ENCODE measurements at places on chromosomes 3 and 15.

GRCh38 chr15:31574766-31575165 is 248.1 kb downstream of the KLF13 start:
- no peak for DNase-seq

- DNase-seq = no peak
Measured at GRCh38 chr15:59306520-59307164, 66.0 kb downstream of the MYO1E start.

GRCh38 chr3:78091478-78092119 is 1051.7 kb downstream of the ROBO2 start:
- no peak for DNase-seq

DNA sequence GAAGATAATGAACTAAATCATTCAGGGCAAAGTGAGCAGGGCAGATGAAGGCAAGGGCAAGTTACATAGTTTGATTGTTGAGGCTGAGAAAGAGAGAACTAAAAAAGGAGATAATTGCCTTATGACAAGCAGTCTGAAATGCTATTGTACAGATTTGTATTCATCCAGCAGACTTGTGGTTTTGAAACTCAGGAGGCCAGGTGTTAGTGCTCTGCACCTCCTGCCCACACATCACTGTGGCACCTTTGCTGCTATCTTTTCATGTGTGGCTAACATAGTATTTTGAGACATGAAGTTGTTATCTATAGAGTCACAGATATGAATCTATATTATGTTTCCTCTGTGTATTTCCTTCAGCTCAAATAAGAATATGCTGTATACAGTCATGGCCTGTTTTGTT is 24.3 kb upstream of the SUCLG2 start:
- DNase-seq = no peak

DNA sequence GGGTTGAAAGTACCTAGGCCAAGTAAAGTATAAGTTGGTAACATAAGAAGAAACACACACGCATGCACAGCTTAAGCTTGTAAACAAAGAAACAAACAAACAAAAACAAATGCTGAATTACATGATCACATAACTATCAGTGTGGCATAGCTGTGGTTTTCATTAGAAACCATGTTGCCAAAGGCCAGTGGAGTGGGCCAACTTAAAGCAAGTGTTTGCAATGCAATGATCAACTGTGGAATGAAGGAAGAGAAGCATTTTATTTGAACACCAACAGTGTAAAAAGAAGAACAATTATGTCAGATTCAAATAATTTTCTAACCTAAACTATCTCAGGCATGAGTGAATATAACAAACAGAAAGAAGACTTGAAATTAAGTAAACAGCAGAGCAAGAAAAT is 199.4 kb upstream of the STRIT1 start:
- no peak for DNase-seq

GRCh38 chr3:152202976-152203626 is 65.6 kb upstream of the MBNL1 start:
- peak; percentile 25 for DNase-seq

- DNase-seq = no peak
Measured at GRCh38 chr3:123371859-123372685, 76.8 kb downstream of the ADCY5 start.

- DNase-seq = no peak
Measured at GRCh38 chr3:12454076-12454815, 30.0 kb upstream of the TSEN2 start.

DNA sequence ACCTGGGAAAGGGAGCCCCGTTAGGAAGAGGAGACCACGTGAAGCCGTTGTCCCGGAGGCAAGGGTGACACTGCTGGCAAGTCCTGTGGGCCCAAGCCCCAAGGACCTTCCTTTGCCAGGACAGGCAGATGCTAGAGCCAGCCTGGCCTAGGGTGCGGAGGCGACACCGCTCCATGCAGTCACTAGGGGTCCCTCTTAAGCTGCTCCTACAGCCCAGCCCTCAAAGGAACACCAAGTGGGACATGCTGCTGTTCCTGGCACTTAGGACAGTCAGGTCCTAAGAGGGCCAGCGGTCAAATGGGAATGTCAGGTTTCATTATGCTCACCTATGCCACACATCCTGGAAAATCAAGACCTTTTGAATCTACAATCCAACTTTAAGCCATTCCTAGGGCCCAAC is 59.7 kb downstream of the RPN1 start:
- DNase-seq = no peak

DNA sequence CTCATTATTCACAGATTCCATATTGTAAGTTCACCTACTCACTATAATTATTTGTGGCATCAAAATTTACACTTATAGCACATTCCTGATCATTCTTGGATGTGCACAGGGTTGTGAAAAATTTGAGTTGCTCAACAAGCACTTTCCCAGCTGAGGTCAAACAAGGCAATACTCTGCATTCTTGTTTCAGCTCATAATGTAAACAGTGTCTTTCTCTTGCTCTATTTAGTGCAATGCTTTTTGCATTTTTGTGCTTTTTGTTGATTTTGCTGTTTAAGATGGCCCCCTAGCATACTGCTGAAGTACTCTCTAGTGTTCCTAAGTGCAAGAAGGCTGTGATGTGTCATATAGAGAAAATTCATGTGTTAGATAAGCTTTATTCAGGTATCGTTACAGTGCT is 66.7 kb upstream of the TNIK start:
- DNase-seq = no peak

- no peak for DNase-seq
Measured at GRCh38 chr15:73050561-73051295, 1.5 kb upstream of the NEO1 start.

DNA sequence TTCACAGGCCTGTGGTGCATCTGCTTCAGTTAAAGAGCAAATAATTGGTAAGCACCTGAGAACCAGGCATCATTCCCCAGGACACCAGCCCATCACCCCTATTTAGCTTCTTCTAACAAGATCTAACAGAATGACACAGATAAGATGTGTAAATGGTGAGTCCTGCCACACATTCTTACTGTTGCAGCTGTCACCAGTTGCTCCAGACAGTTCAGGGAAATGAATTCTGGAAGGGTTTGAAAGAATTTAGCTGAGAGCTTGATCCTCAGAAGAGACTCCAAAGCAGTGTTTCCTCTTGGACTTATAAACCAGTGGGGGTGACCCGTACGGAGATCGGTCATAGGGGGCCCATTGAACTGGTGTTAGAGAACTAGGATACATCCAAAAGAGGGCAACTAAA is 238.0 kb downstream of the MEX3B start:
- no peak for DNase-seq

DNA sequence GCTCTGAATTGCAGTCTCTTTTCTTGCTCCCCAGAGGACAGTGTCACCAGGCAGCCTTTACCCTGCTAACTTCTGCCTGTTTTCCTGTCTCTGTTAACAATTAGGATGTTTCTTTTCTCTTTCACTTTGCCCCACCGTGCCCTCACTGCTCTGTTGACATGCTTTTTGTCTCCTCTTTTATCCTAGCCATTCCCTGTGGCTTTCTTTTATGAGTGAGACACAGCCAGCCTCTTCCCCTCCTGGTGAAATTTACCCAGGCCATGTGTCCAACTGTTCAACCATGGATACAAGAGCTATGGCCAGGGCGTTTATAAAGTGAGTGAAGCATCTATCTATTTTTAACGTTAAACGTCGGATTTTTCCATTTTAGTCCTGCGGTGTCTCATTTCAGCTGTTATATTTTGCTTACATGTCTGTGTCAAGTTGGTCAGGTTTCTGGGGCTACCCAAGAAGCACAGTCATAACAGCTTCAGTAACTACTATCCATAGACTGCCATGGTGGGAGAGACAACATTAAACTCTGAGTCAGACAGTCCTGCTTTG is 443.2 kb upstream of the AZI2 start:
- DNase-seq = no peak

DNA sequence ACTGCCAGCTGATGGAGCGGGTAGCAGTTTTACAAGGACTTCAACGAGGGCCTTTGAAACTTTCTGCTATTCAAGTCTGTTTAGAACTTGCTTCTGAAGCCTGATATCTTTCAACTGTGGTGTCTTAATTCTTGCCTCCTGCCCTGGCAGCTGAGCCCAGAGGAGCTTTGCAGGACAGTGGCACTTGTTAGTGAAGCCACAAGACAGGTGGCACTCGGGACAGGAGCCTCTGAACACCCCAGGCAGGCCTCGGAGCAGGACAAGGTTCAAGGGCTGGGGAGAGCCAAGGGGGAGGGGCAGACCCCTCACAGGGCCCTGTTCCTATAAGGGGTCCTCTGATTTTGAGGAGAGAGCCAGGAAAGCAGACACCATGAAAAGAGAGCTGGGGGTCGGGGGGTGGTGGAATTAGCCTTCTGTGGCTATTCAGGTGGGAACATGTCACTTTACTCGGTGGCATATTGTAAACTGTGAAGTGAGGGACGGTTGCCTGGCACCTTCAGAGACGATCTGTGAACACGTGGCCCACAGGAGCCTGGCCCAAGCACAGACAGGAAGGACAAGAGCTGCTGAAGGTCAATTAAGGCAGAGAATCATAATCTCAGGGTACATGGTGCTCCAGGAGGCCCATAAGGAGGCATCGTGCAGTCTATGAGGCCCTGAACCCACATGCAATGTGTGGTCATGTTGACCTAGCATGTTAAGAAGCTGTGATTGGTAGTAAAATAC is 30.1 kb upstream of the KY start:
- DNase-seq = no peak

DNA sequence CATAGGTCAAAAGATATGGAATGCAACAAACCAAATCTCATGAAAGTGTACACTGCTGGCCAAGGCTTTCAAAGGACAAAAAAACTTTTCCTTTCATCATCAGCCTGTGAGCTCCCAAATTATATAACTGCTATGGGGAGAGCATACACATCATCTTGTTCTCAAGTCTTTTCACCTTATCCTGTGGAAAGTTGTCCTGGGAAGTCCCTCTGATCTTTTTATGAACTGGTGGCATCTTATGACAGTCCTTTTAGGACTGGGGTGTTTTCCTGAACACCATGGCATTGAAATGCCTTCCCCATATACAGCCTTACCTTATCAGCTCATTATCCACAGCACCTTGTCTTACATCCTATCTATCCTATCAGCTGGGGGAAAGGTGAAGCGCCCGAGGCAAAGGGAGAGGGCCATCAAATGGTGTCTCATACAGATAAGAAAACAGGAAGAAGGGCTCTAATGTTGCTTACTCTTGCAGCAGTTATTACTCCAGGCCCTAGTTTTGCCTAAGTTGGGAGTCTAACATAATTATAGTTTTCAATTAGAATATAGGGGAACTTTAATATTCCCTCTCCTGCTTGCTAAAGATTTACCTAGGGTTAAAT is 61.5 kb upstream of the GOLIM4 start:
- DNase-seq = no peak

GRCh38 chr3:62325896-62326295 is 47.5 kb downstream of the FEZF2 start:
- no peak for DNase-seq

- DNase-seq = no peak
Measured at GRCh38 chr15:53390549-53390948, 368.9 kb downstream of the WDR72 start.

GRCh38 chr3:165233501-165234195 is 37.5 kb upstream of the SLITRK3 start:
- no peak for DNase-seq

- no peak for DNase-seq
Measured at GRCh38 chr3:69119138-69119537, 3.3 kb downstream of the LMOD3 start.

GRCh38 chr15:93319121-93319814 is 230.3 kb upstream of the RGMA start:
- no peak for DNase-seq

DNA sequence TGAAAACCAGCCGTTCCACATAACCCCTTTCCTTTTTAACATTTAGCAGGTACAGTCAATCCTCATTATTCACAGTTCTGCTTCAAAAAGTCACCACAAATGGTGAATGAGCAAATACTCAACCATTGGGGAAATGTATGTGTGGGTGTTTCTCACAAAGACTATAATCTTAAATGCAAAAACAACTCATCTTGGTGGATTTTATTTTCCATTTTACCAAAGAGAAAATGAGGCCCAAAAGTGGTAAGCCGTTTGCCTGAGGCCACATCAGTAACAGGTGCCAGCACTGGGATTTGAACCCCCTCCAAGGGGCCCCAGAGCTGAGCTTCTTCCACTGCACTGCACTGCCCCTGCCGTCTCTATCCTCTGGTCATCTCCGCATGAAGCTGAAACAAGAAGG is 208.8 kb downstream of the OSBPL10 start:
- DNase-seq = no peak

DNA sequence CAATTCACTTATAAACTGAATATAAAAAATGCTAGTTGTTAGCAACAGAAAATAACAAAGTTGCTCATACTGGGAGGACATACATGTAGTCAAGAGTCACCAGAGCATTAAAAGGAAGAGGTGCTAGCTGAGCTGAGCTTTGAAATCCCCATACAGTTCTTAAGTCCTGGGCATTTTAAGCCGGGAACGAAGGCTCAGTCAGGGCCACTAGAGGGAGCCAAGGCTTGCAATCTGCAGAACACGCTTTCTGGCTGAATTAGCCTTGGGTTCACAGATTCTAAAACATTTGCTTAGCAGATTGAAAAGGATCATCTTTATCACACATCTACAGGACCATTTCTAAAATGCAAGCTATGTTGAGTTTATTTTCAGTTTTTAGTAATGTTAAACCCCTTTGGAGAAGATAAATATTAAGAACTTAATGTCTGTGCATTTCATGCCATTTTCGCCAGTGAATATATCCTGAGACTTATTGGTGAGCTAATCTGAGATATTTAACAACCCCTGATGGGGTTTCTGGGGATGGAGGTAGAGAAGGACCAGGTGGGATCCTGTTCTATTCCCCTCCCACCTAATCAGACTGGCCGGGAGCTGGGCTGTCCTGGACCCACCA is 26.3 kb upstream of the MNS1 start:
- DNase-seq = peak; percentile 69

GRCh38 chr3:60217156-60217911 is 1033.9 kb downstream of the FHIT start:
- no peak for DNase-seq

DNA sequence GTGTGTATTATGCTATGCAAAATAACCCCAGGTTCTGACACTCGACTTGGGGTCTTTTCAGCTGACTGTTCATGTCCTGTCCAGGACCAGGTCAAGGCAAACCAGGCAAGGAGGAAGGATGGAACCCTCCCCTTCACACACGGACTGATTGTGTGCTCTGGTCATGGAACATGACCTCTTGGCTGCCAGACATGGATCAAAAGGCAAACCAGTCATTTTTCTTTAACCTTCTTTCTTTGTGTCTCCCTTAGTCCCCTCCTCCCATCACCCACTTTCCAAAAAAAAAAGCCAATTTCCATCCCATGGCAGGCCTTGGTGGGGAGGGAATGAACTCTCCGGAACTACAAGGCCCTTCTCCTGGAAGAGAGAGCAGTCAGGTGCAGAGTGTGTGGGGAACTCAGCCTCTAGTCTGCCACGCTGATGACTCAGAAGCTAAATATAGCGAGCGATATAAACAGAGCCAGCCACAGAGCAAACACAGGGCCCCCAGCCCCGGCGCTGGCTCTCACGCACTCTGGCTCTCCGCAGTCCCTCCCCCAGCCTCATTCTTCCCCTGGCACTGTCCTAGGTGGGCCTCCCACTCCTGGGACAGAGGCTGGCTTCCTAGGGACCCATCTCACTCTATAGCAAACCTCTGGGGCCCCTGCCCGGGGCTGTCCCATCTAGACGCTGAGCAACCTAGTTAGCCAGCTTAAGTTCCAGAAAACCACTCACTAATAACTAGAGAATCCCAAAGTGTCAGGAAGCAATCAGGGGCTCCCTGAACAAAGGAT is 10.0 kb downstream of the BMF start:
- DNase-seq = peak; percentile 81

- no peak for DNase-seq
Measured at GRCh38 chr15:82138306-82138705, 92.5 kb upstream of the MEX3B start.

Measured in ACHN (cell line).